ENCODE measurements at places on chromosomes 3 and 15.
A peak's percentile ranks its signal among the peaks of the same experiment; 100 is the strongest.

GRCh38 chr3:27133060-27133459, 236.1 kb downstream of the NEK10 start:
- DNase-seq = no peak

- no peak for DNase-seq
These were observed 10.3 kb downstream of the DCBLD2 start for GRCh38 chr3:98890965-98891910.

- DNase-seq = no peak
These were observed 106.7 kb downstream of the RYK start for GRCh38 chr3:134143828-134144401.

- DNase-seq = no peak
These were observed 2.2 kb upstream of the UROC1 start for GRCh38 chr3:126519506-126520455.

DNA sequence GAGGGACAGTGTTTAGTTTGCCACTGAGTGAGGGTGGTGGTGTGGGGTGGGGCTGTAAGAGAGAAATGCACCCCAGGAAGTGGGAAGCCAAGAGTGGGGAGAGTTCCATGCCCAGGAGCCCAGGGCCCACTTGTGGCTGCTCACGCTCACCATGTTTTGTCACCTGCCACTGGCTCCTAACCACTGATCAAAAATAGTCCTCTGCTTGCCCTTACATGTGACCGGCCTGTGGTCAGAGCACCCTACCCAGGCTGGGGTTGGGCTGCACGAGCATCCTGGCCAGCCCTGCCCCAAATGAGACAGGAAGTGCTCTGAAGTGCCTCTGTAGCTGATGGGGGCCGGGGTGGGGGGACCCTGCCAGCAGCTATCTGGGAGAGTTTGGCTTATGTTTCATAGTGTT, 216.3 kb downstream of the RPLP1 start:
- no peak for DNase-seq

GRCh38 chr15:57343048-57343447, 33.3 kb upstream of the CGNL1 start:
- no peak for DNase-seq

DNA sequence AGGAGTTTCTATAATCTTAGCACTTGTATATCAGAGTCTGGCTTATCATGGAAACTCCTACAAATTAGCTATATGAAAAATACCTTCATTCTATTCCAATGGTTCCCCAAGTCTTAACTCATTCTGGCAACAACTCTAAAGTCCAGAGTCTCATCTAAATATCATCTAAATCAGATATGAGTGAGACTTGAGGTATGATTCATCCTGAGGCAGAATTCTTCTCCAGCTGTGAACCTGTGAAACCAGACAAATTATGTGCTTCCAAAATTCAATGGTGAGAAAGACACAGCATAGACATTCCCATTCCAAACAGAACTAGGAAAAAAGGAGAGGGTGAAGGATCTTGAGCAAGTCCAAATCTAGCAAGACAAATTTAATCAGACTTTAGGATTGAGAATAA, 138.8 kb downstream of the THRB start:
- no peak for DNase-seq

DNA sequence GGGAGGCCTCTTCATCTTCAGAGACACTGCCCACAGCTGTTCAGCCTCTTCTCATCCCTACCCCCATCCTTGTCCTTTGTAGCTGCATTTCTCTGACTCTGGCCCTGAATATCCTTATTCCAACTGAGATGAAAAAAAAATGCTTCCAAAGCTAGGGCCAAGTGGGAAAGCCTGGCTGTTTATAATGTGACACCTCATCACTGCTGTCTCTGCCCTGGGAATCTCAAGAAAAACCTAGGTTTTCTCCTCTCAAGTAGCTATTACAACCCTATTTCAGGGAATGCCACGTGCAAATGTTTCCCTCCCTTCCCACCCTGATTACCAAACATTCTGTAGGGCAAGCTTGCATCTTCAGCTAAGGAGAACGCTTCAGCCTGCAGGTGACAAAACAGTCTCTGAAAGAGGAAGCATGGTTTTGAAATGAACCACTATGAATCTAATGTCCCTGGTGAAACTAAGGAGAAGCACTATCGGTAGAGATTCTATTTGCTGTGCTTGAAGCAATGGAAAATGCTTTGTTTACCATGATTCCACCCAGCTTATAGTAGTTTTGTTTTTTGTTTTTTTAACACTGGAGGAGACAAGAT, 65.4 kb downstream of the USF3 start:
- peak; percentile 15 for DNase-seq

DNA sequence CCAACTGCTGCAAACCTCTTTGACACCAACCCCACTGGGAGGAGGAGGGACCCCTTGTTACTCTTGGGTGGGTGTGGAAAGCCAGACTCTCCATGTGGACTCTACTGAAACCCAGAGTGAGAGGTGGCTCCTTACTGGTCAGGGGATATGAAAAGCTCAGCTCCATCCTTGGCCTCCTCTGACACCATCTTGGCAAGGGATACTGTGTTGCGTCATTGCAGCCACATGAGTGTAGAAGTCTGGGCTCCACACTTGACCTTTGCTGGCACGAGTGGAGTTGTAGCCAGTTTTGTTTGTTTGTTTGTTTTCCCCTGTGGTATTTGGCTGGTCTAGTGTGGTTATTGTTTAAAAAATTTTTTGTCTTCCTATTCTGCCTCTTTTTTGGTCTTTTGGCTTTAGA, 289.1 kb downstream of the GAP43 start:
- DNase-seq = no peak

DNA sequence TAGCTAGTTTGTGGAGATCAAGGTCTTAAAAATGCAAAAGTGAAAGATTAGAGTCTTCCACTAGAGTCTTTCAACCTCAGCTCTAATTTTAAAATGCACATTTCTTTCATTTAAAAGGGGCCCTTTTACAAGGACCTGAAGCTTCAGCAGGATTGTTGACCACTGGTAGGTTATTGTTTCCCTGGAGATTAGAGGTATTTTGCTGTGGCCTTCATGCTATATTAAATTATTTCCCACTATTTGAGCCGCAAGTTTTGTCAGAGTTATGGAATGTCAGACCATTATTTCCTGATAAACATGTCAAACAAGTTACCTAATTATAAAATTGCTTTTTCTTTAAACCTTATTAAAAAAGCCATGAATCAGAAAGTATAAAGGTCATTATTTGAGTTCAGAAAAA, 103.1 kb upstream of the CCNL1 start:
- DNase-seq = no peak

DNA sequence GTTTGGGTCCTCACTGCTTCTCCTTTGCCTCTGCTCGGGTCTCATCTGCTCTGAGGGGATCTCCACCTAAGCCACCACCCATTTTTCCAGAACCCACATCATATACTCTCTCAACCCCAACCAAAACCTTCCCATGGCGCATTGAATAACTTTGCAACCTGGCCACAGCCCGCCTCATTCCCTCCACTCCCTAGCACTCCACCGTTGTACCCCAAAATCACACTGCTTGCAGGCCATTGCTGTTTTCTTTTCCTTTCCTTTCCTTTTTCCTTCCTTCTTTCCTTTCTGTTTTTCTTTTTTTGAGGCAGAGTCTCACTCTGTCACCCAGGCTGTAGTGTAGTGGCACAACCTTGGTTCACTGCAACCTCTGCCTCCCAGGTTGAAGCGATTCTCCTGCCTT, 3.1 kb upstream of the VPS18 start:
- no peak for DNase-seq

DNA sequence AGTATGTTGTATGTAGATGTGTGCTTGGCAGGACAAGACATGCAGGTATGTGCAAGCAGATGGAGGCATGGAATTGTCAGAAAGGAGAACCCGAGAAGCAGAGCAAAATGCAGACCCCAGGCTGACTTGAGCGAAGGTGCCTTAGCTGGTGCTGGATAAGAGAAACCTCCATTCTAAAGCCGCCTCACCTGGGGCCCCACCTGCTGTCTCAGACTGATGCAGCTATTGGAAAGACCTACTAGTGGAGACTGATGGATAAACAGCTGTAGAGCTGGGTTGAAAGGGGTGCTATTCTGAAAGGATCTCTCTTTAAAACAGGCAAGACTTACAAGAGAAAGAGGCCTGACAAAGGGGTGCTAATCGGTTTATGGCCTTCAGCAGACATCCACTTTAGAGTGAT, 86.2 kb downstream of the EPHB1 start:
- no peak for DNase-seq

DNA sequence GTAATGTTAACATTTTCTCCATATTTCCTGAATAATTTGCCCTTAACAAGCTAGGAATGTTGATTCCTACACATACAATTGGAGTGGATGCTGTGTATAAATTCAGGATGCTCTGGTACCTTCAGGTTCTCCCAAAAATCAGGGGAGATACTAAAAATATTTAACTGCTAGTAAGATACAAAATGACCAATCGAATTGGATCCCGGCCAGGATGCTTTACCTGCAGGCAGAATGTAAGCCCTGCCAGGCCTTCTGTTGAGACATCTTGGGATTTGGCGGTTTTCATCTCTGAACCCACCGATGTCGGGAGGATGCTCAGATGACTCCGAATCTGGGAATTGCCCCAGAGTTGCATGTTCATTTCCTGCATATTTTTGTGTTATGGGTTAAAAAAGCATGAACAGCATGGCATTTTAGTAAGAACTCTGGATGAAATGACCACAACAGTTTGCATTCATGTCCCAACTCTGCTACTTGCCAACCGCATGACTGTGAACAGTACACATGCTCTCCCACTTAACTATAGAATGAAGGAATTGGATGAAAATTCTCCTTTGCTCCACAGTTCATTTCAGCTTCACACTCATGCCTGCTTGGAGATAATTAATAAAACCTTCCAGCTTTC, 241.4 kb upstream of the TBL1XR1 start:
- no peak for DNase-seq

- no peak for DNase-seq
These were observed 39.4 kb downstream of the CMC1 start for GRCh38 chr3:28280781-28281180.

DNA sequence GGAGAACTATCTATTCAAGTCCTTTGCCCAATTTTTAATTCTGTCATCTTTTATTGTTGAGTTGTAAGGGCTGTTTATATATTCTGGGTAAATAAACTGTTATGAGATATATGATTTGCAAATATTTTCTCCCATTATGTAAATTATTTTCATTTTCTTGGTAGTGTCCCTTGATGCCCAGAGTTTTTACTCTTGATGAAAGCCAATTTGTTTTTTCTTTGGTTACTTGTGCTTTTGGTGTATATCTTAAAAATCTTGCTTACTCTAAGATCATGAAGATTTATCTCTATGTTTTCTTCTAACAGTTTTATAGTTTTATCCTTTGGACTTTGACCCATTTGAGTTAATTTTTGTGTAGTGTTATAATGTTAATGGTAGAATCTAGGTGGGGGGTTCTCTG, 44.5 kb downstream of the TIMP4 start:
- no peak for DNase-seq

- no peak for DNase-seq
These were observed 88.6 kb downstream of the STT3B start for GRCh38 chr3:31621314-31621713.

DNA sequence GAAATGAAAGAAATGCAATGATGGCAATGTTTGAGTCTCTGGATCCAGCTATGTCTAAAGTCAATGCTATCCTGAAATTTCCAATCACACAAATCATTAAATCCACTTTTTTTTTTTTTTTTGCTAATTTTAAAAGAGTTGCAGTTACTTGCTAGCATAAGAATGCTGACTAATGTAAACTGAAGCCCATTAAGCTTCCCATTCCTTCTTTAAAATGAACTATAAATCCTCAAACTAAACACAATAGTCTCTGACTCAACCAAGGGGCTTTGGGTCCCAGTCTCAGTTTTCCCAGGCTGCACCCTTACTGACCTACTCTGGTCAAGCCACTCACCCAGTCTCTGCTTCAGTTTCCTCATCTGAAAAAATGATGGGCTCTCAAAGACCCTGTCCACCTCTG, 361.1 kb downstream of the ERC2 start:
- DNase-seq = no peak

DNA sequence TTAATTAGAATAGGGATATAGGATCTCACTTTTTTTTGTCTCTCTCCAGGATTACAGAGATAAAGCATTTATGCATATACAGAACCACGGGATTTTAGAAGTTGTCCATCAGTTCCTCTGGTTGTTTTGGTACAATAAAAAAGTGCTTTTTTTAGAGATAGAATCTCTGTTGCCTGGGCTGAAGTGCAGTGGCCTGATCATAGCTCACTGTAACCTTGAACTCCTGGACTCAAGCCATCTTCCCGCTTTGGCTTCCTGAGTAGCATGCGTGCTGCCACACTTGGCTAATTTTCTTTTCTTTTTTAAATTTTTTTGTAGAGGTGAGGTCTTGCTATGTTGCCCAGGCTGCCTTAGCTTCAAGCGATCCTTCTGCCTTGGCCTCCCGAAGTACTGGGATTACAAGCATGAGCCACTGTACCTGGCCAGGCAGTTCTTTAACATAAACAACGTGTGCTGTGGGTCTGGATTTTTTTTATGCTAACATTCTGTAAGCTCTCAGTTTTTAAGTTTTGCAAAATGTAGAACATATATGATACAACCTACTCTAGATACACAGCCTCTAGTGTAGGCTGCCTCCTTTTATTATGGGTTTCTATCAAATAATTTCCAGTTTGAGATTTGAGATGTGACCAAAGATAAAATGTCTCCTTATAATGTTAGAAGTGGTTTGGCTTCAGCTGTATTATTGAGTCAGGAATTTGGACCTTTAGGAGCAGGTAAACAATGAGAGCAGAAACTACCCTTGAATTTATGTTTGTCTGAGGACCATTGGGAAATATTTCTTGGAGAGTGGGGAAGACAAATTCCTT, 57.4 kb upstream of the ULK4 start:
- no peak for DNase-seq

GRCh38 chr3:152772674-152773225, 62.2 kb upstream of the P2RY1 start:
- no peak for DNase-seq

DNA sequence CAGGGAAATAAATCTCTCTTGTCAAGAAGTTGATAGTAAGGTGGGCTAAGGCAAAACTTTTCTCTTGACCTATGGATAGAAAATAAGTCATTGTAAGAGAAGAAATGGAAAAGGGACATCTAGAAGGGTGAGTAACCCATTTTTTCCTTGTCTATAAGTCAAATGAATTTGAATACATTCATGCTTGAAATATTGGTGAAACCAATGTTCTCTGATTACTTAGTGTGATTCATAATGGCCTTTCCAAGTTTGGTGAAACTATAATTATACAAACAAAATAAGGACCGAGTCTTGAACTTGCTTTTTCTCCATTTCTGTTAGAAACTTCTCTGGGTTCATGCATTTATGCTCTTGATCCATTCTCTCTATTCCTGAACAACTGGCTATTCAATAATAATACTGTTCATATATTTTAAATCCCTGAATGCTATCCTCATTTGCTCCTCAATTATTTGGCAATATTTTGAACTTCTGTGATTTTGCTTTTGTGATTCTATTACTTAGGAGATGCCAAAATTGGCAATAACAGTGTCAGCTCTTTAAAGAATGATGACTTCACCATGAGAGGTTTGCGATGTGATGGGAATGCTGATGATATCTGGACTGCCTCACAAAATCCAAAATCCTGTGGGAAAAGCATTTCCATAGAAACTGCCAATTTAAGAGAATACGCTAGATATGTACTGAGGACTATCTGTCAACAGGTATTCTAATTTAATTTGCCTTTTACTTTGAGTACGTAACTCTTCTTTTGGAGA, 12.3 kb downstream of the P2RY12 start:
- no peak for DNase-seq

GRCh38 chr3:61378311-61378710, 127.1 kb upstream of the FHIT start:
- no peak for DNase-seq
